GM03348 (cell line): ENCODE measurements at places on chromosomes 7 and 10.

- DNase-seq = no peak
Observed at GRCh38 chr7:42414941-42415505, 178.0 kb upstream of the GLI3 start.

GRCh38 chr10:50600831-50601477 lies 22.8 kb downstream of the SGMS1 start:
- peak; percentile 26 for DNase-seq

DNA sequence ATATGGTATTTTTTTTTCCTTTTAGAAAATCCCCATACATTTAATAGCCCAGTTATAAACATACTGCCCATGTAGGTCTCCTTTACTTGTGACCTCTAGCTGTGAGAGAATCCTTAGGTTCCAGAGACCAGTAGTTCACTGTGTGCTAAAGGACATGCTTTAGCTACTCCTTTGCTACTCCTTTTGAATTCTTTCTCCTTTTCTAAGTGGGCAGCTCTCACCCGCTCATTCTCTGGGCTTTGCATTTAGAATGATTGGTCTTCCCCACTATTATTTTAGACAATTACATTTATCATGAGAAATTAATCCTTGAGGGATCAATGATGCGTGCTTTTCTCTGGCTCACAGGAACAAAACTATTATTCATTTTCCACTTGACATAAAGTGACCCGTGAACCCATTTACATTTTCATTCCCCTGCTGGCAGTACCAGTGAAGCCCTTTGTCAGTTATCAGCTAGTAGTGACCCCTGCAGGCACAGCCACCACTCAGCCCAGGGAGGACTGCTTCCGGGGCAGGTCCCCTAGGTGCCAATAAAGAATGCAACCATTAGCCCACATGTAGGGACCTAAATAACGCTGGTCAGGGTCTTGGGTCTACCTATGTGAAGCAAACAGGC lies 844.3 kb downstream of the CNTNAP2 start:
- no peak for DNase-seq

- DNase-seq = peak; percentile 43
Observed at GRCh38 chr7:93799750-93800357, 90.7 kb downstream of the TFPI2 start.

DNA sequence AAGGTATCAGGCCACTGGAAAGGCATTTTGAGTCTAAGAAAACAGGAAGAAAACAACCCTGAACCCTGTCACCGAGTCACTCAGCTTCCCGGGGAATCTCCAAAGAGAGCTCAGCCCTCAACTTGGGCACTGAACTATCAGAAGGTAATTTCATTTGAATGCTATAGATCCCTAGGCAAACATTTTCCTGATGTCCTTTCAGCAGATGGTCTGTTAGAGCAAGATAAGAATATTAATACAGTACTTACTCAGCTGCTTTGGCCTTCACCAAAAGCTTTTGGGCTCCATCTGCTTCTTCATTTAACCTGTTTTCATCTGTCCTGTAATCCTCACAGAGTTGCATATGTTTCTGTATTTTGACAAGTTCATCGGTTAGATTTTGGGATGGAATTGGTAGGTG lies 34.2 kb upstream of the LAMB1 start:
- DNase-seq = no peak

DNA sequence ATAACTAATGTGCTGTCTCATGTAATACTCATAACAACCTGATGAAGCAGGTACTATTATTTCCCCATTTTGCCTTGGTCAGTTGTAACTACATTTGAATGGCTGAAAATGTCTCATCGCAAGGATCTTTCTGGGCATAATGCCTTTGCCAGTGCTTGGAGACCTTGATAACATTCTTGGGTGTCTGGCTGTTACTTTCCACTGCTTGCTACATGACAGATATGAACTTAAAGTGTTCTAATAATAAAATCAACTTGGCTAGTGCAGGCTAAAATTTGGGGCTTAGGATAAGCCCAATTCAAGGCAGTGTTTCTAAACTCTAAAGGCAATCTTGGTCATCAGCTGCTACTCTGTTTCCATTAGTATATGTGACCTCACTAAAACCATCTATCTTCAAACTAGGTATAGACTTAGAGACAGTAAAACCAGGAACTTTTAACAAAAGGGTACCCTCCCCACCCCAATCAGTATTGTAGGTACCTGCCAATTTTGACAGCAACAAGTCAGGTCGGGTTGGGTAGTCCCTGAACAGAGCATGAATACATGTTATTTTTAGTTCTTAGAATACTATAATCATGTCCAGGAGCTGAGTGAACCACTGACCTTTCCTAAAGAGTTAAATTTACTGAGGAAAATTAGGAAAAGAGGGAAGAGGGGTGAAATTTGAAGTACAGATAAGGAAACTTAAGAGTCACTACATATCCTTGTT lies 68.2 kb upstream of the AHR start:
- DNase-seq = no peak

DNA sequence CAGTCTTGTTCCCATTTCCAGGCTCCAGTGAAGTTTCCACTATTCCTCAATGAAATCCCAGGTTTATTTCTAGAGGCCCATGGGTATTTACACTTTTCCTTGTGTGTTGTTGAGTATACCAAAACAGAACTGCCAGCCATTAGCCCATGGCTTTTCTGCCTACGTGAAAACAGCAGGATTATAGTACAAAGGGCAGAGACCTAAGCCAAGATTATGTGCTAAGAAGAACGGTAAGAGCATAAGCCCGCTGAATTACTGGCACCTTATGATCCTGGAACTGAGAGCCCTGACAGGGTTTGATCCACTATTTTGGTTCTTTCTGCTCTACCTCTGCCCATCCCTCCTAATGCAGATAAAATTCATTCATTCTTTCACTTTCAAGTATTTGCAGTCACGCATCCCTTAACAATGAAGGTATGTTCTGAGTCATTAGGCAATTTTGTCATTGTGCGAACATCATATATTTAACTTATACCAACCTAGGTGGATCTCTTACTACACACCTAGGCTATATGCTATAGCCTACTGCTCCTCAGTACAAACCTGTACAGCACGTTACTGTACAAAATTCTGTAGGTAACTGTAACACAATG lies 16.0 kb downstream of the SEMA3C start:
- no peak for DNase-seq
